ENCODE measurements at places on chromosomes 2 and 18.

GRCh38 chr2:66446941-66447340 lies 12.0 kb downstream of the MEIS1 start:
- no peak for DNase-seq

DNA sequence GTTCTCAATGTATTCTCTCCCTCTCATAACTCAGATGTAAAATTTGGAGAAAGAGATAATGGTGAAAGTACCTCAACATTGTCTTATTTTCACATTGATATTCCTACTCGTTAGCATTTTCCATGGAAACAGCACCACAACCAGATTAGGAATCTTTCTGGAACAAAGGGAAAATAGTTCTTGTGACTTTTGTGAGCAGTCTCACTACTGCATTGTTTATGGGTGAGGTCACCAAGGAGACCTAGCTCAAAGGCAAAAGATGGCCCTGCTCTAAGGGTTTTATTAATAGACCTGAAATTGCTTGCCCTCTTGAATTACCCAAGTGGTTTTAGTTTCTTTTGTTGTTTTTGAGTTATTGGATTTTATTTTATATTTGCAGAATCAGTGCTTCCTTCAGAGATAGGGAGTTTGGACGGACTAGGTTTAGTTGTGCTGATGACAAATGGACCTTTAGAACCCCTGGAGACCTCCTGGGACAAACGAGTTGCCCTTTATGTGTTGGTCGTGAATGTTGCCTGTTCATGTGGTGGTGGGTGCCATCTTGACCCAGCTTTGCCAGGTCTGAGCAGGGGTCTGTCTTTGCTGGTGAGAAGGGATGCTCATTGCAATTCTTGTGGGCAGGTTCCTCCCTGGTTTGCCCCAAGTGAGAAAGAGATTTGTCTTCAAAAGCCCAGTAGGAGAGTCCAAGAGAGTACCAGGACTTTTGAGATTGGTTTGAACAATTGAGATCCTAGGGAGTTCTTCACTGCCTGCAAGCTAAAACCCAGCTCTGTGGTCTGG lies 58.1 kb downstream of the INPP4A start:
- peak; percentile 44 for DNase-seq

DNA sequence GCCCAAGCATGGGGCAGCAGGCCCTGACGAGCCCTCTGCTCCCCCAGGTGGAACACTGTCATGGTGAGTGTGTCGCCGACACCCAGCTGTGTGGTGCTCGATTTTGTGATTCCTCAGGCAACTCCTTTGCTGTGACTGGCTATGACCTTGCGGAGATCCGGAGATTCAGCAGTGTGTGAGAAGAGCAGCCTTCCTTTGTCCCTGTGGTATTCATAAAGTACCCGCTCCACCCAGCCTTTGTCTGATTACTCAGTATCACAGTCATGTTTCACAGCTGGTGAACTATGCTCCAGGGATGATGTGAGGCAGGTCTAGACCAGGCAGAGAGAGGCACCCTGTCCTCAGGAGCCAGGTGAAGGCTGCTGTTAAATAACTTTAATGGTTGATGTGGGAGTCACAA lies 4.0 kb downstream of the WDR54 start:
- no peak for DNase-seq

GRCh38 chr2:28083476-28083875 lies 192.9 kb downstream of the BABAM2 start:
- no peak for DNase-seq

DNA sequence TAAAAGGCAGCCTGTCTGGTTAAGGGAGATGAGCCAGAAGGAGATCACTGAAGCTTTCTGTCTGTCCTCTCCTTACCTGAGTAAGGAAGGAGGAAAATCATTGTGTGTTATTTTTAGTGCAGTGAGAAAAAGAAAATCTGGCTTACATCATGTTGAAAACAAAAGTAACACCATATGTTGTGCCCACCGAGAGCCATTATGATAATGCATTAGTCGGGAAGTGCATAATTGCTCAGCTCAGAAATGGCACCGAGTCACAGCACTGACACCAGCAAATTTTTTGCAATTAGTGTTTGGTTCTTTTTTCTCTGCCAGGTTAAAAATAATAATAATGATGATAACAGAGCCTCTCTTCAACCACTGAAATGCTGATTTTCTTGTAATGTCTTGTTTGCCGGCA lies 46.6 kb downstream of the HNMT start:
- no peak for DNase-seq

- DNase-seq, result no peak
Observed at GRCh38 chr18:4004183-4004829, 450.8 kb downstream of the DLGAP1 start.

- no peak for DNase-seq
Observed at GRCh38 chr2:109242210-109242653, 113.2 kb downstream of the SH3RF3 start.

- peak; percentile 61 for DNase-seq
Observed at GRCh38 chr18:64244571-64244970, 95.7 kb upstream of the LINC00305 start.

GRCh38 chr2:186426153-186427016 lies 59.7 kb upstream of the ZC3H15 start:
- no peak for DNase-seq
